ENCODE measurements at places on chromosomes 1 and 21.
A peak's percentile ranks its signal among the peaks of the same experiment; 100 is the strongest.

DNA sequence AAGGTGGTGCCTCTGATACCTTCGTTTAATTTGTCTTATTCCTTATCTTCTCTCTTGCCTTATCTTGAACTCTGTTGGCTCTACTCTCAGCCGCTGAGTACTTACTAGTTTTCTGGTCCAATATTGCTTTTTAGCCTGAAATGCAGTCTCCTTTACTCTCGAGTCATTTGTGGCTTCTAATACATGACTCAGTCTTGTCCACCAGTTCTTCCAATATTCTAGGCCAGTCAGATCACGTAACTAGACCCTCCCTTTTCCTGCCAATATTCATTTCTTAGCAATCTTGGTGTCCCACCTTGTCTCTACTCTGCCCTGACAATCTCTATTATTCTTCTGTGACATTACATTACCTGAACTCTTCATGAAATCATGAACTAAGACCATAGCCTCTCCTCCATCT is 555.8 kb downstream of the DPYD start:
- DNase-seq, result no peak

DNA sequence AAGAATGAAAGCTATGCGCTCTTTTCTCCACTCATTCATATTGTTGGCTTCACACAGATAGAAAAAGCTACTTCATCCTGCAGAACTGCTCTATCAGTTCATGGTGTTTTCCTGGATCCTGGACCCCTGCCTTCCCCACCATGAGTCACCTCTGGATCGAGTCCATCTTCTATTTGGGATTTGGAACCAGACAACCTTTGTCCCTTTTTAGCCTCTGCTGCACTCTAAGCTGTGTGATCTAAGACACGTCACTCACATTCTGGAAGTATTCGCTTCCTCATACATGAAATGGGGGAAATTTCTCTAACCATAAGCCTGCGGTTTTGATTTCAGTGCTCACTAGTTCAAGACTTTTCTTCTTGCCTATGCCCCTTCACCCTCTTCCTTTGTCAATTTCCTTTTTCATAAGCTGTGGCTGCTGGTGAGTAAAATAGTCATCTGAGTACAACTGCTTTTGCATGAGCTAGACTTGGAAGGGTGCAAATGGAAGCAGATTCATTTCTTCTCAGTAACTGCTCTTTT is 14.1 kb upstream of the DEGS1 start:
- peak; percentile 12 for DNase-seq

- DNase-seq, result no peak
Measured at GRCh38 chr1:26391450-26391849, 18.9 kb upstream of the ZNF683 start.

GRCh38 chr1:217140041-217140901 is 417.0 kb upstream of the ESRRG start:
- DNase-seq, result no peak

DNA sequence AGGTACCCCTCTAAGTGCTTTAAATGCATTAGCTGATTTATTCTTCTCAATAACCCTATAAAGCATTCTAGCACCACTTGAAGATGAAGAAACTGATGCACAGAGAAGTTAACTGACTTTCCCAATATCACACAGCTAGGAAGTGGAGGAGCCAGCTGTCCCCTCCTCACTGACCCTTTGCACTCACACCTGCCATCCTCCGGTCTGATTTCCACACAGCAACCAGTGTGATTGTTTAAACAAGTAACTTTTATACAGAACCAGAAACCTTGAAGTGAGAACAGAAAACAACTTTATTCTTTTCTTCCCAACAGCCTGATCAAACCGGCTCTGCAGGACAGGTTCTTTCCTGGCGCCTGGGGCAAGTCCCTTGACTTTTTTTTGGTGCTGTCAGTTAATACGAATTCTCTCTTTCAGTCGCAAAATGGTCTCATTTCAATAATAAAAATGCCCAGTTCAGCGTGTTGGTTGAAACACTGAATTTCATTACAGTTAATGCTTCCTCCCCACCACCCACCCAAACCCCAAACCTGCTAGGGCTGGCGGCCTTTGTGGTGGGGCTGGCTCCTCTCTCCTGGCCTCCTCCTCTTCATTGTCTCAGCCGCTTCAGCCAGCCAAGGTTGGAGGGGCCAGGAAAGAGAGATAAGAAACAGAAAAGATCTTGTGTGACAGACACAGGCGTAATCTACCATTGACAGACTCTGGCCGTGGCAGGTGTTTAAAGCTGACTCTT is 26.4 kb upstream of the EEIG2 start:
- no peak for DNase-seq

- DNase-seq, result no peak
Measured at GRCh38 chr1:241615043-241615974, 24.9 kb downstream of the CHML start.

- DNase-seq, result no peak
Measured at GRCh38 chr1:94727846-94728715, 92.1 kb upstream of the SLC44A3 start.

DNA sequence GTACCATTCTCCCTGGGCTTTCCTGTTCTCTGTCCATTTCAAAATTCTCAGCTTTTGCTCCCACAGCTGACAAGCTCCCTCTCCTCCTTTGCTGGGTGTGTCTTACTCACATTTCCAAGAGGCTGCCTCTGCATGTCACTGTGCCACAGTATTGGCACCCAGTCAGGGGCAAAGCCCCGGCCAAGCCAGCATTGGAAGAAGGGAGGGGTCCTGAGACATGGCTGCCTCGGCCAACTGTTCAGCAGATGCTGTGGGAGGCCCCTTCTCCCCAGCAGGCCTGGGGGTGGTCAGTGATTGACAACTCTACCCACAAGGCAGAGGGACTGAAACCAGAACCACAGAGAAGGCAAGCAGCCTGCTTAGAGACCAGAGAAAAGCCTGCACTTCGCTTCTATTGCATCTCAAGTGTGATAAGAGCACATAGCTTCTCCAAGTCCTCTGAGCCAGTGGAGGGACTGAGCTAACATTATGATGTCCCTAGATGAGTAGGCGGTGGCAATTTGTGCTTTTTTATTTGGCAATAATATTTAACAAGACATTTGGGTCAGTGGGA is 294.1 kb downstream of the SIPA1L2 start:
- DNase-seq, result no peak

DNA sequence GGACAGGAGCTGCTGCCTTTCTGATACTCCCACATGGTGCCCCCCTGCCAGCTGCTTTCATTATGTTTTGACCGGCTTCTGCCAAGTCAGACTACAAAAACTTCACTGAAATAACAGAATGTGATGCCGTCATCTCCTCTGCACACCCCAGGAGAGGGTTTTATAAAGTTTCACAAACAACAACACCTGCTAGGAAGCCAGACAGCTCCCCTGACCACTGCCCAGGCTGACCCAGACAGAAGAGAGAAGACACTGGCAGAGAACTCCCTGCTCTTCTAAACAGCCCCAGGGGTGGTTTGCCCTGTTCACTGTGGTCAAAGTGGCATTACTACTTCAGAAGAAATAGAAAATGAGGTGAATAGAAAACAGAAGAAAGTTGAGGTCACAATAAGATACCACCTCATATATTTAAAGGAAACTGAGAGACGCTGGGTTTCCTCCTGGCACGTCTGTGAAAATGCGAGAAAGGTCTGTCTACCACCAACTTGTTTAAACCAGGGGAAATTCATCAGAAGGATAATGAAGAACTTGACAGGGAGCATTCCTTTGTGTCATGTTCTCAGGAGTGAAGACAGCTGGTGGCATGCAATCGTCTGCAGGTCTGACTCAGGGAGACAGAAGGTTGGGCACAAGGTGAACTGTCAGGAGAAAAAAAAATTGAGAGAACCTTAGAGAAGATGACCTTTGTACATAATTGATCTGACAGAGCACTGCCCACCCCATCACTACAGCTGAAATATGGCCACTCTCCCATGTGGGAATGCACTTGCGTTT is 119.0 kb upstream of the NFIA start:
- DNase-seq, result no peak

DNA sequence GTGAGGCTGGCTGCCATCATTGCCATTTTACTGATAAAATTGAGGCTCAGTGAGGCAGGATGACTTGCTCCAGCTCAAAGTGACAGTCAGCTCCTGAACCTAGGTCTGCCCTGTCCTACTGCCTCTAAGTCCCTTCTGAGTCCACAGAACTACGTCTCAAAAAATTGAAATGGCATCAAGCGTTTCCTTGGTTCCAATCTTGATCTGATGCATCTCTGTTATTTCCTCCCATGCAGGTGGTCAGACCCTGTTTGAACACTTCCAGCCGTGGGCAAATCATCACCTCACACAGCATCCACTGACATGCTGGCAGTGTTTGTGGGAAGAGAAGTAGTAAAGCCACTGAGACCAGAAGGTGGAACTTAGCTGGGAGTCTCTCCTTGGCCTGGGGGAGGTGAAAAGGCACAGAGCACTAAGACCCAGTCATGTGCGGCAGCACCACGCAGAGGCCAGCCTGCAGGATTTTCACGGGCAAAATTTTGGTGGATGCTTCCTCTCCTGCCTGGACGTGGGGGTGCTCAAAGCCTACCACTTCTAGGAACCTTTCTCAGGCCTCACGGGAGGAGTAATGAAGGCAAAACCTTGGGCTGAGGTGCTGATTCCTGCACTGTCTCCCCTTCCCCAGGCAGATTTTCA is 7.8 kb upstream of the CPLANE2 start:
- DNase-seq, result no peak

- no peak for DNase-seq
Measured at GRCh38 chr1:248804771-248805681, 20.7 kb downstream of the SH3BP5L start.

DNA sequence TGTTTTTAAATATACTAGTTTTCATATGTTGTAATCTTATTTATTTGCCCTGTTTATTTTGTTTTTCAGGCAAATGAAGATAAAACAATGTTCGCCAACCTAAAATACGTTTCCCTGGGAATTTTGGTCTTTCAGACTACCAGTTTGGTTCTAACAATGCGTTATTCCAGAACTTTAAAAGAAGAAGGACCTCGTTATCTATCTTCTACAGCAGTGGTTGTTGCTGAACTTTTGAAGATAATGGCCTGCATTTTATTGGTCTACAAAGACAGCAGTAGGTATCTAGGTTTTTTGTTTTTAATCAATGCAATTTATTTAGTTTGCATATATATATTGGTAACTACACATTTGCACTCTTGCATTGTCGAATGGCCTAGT is 23.7 kb downstream of the SLC35A3 start:
- no peak for DNase-seq

- no peak for DNase-seq
Measured at GRCh38 chr1:234629026-234629425, 19.0 kb upstream of the IRF2BP2 start.

DNA sequence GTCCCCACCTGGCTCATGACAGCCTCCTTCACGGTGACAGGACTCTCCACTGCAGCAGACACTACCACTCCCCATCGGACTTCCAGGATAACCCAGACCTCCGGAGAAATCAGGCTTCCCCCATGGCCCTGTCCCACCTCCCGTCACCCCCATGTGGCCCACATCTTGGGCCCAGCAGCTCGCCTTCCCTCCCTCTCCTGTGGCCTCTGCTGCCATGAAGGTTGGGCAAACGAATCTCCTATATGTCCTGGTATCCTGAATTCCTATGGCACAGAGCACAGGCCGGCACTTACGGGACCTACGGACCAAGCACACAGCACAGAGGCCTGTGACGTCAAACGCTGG is 82.0 kb downstream of the NPHP4 start:
- DNase-seq, result no peak

DNA sequence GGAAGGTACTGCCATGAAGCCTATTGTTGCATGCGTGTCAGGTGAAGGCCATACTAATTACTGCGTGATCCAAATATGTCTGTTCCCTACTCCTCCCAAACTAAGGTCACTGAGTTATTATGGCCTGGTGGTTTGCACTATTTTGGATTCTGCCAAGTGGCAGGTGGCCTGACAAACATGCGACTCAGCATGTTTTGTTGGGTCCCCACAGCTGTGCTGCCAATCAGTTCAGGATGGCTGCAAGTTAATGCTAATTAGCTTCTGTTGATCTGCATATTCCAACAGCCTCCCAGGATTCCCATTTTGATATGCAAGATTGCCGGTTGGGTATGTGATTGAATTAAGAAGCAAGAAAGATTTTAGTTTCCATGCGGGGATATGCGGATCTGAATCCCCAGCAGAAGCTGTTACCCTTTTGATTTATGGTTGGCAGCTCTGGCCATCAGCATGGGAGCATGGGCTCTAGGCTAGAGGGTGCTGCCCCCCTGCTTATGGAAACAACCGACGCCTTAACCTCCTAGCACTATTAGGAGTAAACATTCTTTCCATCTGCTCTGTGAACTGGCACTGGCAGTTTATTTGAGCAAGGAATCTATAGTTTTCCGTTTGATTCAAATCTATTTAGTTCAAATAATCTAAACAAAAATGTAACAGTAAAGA is 429.8 kb upstream of the C1orf87 start:
- DNase-seq, result no peak

GRCh38 chr1:205240569-205240968 is 12.8 kb downstream of the TMCC2 start:
- DNase-seq, result no peak

- DNase-seq, result no peak
Measured at GRCh38 chr1:176225479-176225875, 18.4 kb upstream of the COP1 start.

DNA sequence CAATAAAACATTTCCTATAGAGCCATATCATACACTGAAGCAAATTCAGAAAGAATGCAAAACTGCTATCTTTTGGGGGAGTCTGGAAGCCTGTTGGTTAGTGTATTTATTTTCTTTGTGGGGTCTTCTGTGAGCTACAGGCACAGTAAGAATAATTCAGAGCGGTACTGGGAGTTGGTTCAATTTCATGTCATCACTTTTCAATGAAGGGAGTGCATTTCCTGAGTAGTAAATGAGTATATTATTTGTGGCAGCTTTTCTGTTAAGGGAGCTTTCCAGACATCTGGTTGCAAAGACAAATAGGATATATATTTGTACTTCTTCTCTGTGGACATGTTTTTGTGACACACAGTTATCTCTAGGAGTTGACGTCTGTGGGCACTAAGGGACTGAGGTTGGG is 130.6 kb downstream of the HUNK start:
- DNase-seq, result no peak

DNA sequence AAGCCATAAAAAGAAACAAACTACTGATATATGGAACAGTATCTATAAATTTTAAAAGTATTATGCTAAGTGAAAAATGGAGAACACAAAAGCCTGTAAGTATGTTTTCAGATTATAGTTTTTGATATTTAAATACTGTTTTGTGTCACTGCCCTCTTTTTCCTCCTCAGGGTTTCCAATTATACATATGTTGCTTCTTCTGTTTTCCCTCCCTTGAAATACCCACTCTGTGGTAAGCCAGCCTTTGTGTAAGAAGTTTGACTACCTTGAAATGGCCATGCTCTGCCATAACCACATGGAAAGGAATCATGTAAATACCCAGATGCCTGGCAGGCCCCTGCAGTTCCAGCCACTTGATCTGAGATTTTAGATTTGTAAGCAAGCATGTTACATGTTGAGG is 248.3 kb downstream of the AKT3 start:
- no peak for DNase-seq

DNA sequence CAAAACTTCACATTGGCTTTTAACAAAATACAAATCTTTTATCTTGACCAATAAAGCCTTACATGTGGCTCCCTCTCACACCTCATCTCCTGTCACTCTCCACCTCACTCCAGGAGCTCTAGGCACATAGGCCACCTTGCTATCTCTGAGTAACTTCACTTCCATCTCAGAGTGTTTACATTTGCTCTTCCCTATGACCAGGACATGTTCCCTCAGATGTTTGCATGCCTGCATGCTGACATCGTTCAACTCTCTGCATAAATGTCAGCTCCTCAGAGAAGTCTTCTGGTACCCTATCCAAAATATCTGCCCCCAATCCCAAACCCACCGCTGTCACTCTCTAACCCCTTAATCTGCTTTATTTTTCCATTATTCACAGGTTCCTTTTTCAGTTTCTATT is 110.9 kb downstream of the TOMM20 start:
- DNase-seq, result no peak

GRCh38 chr1:56148326-56149193 is 430.8 kb downstream of the PLPP3 start:
- no peak for DNase-seq

Data from GOT3 (cell line).